ENCODE measurements at places on chromosomes 13 and 19.

- no peaks in the 10 kb centered on the region for H3K27me3 ChIP-seq
- H3K4me1 ChIP-seq, result peaks cover 6% of the 10 kb centered on the region
- no peak overlapping the region for H3K27ac ChIP-seq
- peaks cover 44% of the 10 kb centered on the region for H3K36me3 ChIP-seq
- H3K4me3 ChIP-seq, result no peak overlapping the region
Observed at GRCh38 chr13:95620825-95621498, 23.5 kb downstream of the DZIP1 start.

DNA sequence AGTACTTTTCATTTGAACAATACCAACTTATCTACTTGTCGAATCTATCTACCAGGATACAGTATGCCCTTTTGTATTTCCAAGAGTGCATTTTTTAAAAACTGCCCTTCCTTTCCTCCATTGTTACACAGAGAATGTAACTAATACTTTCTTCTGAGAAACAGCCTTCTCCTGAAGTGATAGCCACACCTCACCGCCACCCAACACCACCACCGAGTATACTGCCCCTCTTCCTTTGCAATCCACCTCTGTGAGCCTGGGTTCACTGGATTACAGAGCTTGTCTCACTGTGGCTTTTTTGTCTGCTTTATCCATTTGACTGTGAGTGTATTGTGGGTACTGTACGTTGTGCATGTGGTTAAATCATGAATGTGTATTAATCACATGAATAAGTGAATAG lies 305.4 kb downstream of the KLF12 start:
- H3K27me3 ChIP-seq, result no peaks in the 10 kb centered on the region
- H3K36me3 ChIP-seq, result peaks cover 6% of the 10 kb centered on the region
- DNase-seq, result no peak
- peak overlapping the region; percentile 48 for H3K27ac ChIP-seq
- peaks cover 25% of the 10 kb centered on the region for H3K4me1 ChIP-seq

DNA sequence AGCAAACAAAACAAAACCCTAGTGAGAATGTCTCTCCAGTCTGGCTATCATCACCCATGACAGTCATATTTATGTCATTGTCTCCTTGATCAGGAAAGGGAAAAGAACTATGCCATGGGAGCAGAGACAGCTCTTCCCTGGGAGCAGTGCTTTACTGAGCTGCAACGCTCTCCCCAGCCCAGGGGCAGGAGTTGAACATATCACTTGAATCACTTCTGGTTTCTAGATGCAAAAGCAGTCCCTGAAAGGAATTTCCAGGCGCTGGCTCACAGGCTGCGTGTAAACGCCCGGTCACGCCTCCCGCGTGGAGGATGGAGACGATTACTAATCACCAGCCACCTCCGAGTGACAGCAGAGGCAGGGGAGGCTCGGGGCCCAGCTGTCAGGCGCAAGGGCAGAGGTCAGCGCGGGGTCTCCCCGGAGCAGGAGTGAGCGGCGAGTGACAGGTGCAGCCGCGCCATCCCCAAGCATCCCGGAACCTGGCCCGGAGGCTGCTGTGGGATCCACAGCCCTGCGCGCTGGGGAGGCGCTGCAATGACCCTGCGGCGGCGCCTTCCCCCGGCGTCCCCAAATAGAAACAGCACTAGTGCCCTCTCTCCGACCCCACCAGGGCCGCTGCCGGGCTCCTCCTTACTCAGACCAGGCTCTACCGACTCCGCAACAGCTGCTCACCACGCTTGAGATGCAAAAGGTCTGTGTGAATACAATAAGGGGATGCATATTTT lies 23.5 kb upstream of the DCLK1 start:
- no peaks in the 10 kb centered on the region for H3K36me3 ChIP-seq
- no peak overlapping the region for H3K27ac ChIP-seq
- peaks cover 10% of the 10 kb centered on the region for H3K4me1 ChIP-seq
- DNase-seq, result peak; percentile 4

GRCh38 chr13:50437252-50437651 lies 406.2 kb downstream of the DLEU7 start:
- no peak for DNase-seq
- no peaks in the 10 kb centered on the region for H3K27me3 ChIP-seq
- no peaks in the 10 kb centered on the region for H3K4me1 ChIP-seq

- no peak overlapping the region for H3K4me3 ChIP-seq
- H3K27me3 ChIP-seq, result no peaks in the 10 kb centered on the region
- H3K36me3 ChIP-seq, result peaks cover 20% of the 10 kb centered on the region
- no peak for DNase-seq
Observed at GRCh38 chr13:23618341-23618740, 48.1 kb downstream of the TNFRSF19 start.

DNA sequence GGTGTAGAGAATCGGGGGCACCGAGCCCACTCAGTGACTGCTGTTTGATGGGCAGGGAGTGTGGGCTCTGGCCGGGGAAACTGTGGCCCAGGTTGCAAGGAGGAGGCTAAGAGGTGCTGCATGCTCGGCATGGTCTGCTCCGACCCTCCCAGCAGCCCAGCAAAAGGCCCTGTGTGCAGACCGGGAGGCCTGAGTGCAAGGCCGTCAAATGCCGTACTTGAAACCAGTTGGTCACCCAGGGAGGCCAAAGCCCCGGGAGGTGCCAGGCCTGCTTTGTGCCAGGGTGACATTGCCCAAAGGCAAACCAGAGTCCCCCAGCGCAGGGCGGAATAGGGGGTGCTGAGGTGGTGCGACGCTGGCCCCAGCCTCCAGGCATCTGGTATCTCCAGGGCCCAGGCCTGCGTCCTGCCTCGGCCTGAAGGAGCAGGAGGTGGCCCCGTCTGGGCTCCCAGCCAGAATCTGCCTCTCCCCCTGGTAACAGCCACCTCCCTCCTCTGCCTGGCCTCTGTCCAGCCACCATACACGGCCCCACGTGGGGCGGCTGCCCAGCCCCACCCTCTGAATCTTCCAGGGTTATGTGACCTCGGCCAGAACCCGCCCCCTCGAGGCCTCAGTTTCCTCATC lies 4.0 kb downstream of the PIK3R2 start:
- H3K27me3 ChIP-seq, result no peaks in the 10 kb centered on the region
- DNase-seq, result no peak
- no peak overlapping the region for H3K27ac ChIP-seq
- H3K36me3 ChIP-seq, result peaks cover 2% of the 10 kb centered on the region

- H3K27ac ChIP-seq, result no peak overlapping the region
- no peak for DNase-seq
- H3K4me1 ChIP-seq, result peaks cover 5% of the 10 kb centered on the region
Observed at GRCh38 chr13:66312312-66313087, 917.6 kb downstream of the PCDH9 start.

GRCh38 chr19:3851254-3852176 lies 17.3 kb downstream of the ZFR2 start:
- peaks cover 2% of the 10 kb centered on the region for H3K36me3 ChIP-seq
- no peaks in the 10 kb centered on the region for H3K4me1 ChIP-seq
- no peaks in the 10 kb centered on the region for H3K27me3 ChIP-seq
- DNase-seq, result no peak
- H3K4me3 ChIP-seq, result no peak overlapping the region

DNA sequence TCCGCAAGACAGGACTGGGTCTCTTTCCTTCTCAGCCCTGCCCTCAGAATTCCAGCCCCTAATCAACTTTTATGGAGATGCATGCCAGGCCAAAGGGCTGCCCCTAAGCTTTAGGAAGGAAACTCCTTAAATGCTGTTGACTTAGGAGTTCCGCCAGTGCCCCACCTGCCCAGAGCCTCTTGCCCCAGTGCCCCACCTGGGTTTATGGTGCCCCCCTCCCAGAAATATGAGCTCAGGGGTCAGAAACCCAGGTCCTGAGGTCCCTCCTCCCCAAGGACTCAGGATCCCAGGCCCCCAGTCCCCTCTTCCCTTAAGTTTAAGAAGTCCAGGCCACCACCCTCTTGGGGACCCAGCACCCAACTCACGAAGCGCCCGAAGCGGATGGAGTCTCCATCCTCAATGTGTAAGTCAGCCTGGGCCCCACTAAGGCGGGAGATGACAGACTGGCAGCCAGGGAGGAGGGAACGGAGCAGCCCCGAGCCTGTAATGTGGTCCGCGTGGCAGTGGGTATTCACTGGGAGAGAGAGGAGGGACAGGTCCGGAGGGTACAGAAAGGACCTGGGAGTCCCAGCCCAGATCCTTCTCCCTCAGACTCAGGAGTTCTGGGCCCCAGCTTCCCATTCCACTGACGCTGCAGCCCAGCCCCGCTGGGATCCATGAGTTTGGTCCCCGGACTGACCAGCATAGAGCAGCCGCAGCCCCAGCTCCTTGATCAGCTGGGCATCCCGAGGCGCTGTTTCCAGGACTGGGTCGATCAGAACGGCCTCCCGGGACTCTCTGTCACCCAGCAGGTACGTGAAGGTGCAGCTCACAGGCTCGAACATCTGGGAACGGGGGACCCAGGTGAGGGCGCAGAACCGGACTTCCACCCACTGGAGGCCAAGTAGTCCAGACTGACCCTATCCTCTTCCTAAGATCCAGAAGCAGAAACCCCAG lies 897 bp downstream of the ETHE1 start:
- DNase-seq, result no peak
- H3K27ac ChIP-seq, result no peak overlapping the region
- H3K27me3 ChIP-seq, result peaks cover 3% of the 10 kb centered on the region
- no peaks in the 10 kb centered on the region for H3K36me3 ChIP-seq
- H3K4me1 ChIP-seq, result peaks cover 32% of the 10 kb centered on the region

- H3K36me3 ChIP-seq, result peaks cover 2% of the 10 kb centered on the region
- DNase-seq, result no peak
- H3K4me3 ChIP-seq, result no peak overlapping the region
- H3K27me3 ChIP-seq, result no peaks in the 10 kb centered on the region
- H3K27ac ChIP-seq, result no peak overlapping the region
- peaks cover 4% of the 10 kb centered on the region for H3K4me1 ChIP-seq
Observed at GRCh38 chr13:51760592-51760991, 43.4 kb downstream of the DHRS12 start.

- no peak for DNase-seq
- H3K27me3 ChIP-seq, result no peaks in the 10 kb centered on the region
- H3K4me1 ChIP-seq, result peaks cover 39% of the 10 kb centered on the region
- peak overlapping the region; percentile 100 for H3K4me3 ChIP-seq
- H3K36me3 ChIP-seq, result peaks cover 14% of the 10 kb centered on the region
- peak overlapping the region; percentile 100 for H3K27ac ChIP-seq
Observed at GRCh38 chr13:27250833-27251165, 559 bp upstream of the RPL21 start.

GRCh38 chr13:49972709-49973108 lies 24.1 kb upstream of the TRIM13 start:
- no peak overlapping the region for H3K27ac ChIP-seq
- no peak for DNase-seq
- H3K27me3 ChIP-seq, result no peaks in the 10 kb centered on the region
- H3K4me3 ChIP-seq, result no peak overlapping the region

GRCh38 chr19:3983936-3984583 lies 1.2 kb downstream of the EEF2 start:
- DNase-seq, result no peak
- H3K27ac ChIP-seq, result peak overlapping the region; percentile 99
- H3K4me1 ChIP-seq, result peaks cover 46% of the 10 kb centered on the region

DNA sequence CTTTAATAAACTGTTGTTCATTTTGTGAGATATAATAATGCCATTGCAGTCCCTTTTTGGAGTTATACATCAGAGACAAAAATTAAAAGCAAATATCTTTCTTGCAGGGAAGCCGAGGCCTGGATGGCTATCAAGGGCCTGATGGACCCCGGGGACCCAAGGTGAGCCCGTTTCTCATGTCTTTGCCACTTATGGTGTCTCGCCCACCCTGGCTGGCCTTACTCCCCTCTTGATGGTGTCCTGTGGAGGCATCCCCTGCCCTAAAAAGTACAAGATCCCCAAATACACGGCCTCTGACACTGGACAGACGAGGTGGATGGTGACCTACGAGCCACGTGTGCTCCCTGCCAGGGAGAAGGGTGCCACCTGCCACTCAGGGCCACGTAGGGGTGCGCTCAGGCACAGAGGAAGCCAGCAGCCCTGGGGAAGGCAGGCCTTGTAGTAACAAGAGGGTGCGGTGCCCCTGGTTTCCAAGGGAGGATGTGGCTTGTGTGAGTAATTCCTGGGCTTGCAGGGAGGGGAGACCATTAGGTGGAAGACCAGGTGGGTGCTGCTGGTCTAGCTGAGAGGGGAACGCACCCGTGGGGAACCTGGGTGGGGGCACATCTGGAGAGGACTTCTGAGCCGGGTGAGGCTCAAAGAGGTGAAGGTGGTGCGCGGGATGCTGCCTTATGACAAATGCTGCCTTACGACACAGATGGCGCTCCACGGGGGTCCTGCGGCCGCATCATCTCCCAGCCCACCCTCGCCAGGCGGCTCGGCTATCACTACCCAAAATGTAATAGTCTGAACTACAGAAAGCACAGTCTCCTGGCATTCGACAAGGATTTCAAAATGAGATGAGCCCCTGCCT lies 115.6 kb downstream of the RAB20 start:
- no peak for DNase-seq
- H3K27me3 ChIP-seq, result no peaks in the 10 kb centered on the region
- H3K36me3 ChIP-seq, result peaks cover 10% of the 10 kb centered on the region
- H3K4me1 ChIP-seq, result peaks cover 21% of the 10 kb centered on the region

DNA sequence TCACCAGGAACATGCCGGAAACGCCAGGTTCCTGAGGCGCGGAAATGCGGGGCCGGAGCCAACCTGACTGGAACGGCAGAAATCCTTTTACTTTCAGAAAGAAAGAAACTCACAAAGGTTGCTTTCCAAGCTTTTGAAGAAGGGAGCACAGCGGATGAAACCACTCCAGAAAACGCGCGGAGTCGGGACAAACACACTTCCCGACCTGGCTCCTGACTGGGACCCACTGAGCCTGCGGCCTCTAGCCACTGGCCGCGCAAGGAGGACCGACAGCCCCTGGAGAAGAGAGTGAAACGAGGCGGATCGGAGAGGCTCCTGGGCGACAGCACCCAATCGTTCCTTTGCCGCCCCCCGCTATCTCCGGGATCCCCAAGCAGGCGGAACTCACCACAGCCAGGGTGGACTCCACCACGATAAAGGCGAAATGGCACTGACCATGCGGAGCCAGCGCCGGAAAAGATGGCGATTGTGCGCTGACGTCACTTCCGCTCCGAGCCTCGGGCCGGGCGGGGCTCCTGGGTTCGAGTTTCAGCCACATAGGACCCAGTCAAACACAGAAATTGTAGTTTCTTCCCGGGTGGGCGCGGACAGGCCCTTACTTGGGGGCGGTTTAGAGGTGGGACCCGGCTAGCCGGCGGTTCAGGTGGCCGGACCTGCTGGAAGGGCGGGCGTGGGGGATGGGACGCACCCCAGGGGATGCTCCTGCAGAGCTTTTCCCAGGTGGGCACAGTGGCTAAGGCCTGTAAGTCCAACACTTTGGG lies at the start of gene ZNF121:
Gene ZNF121 (minus strand): TSS at position 432 of the 761 bp plus-strand sequence. CDS start 16,407 bp downstream, outside the sequence.
- peak; percentile 78 for DNase-seq
- H3K4me3 ChIP-seq, result peak within 1 kb of the TSS; percentile 97
- H3K27me3 ChIP-seq, result peaks cover 23% of the 10 kb centered on the region
- peak within 1 kb of the TSS; percentile 98 for H3K27ac ChIP-seq
- peaks cover 15% of the 10 kb centered on the region for H3K4me1 ChIP-seq

- H3K27ac ChIP-seq, result no peak overlapping the region
- no peak overlapping the region for H3K4me3 ChIP-seq
Observed at GRCh38 chr19:30379841-30380610, 7.8 kb downstream of the ZNF536 start.
